ENCODE measurements at places on chromosomes 7 and 10.

GRCh38 chr7:4200546-4201094 is 481.5 kb upstream of the FOXK1 start:
- DNase-seq, result no peak

DNA sequence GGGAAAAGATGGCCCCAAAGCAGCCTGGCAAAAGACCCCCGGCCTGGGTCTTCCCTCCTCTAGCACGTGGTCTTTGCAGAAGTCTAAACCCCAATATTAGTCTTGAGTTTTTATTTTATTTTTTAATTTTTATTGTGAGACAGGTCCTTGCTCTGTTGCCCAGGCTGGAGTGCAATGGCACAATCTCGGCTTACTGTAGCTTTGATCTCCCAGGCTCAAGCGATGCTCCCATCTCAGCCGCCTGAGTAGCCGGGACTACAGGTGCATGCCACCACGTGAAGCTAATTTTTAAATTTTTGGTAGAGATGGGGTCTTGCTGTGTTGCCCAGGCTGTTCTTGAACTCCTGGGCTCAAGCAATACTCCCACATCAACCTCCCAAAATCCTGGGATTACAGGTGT is 40.3 kb upstream of the MXI1 start:
- DNase-seq, result no peak

DNA sequence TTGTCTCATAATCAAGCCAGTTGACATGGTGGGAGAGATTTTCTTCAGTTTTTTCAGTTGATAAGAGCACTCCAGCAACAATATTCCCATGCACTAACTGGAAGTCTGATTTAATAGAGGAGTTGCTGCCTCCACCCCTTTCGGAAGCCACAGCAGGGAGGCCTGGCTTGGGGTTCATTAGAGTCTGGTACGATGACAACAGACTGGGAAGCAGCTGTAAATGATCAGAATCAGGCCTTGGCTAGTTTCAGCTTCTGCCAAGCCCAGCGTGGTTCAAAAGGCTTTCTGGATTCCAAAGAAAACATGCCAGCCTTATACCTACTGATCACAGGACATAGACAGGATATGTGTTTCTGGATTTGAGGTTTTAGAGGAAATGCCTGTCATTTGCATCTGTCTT is 274.0 kb downstream of the CSTF2T start:
- DNase-seq, result no peak

GRCh38 chr10:109386101-109386500 is 537.2 kb downstream of the XPNPEP1 start:
- no peak for DNase-seq

DNA sequence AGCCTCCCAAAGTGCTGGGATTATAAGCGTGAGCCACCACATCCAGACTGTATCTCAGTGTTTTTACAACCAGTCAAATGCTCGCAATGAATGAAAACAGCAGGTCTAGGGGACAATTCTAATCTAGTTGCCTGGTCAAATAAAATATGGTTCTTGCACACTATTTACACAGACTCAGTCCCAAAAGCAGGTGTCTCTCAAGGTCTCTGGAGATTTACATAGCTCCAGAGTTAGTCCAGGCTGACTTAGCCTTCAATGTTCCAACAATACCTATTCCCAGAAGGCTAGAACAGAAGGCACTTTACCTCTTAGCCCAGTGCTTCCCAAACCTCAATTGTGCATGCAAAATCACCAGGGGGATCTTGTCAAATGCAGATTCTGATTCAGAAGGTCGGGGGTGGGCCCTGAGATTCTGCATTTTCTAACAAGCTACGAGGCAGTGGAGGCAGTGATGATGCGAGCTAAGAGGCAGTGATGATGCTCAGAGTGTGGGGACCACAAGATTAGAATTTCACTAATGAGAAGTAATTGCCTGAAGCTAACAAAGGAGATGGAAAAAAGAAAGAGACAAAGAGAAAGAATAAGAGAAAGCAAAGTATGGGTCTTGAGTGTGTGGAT is 6.4 kb downstream of the KIAA1549 start:
- DNase-seq, result no peak

DNA sequence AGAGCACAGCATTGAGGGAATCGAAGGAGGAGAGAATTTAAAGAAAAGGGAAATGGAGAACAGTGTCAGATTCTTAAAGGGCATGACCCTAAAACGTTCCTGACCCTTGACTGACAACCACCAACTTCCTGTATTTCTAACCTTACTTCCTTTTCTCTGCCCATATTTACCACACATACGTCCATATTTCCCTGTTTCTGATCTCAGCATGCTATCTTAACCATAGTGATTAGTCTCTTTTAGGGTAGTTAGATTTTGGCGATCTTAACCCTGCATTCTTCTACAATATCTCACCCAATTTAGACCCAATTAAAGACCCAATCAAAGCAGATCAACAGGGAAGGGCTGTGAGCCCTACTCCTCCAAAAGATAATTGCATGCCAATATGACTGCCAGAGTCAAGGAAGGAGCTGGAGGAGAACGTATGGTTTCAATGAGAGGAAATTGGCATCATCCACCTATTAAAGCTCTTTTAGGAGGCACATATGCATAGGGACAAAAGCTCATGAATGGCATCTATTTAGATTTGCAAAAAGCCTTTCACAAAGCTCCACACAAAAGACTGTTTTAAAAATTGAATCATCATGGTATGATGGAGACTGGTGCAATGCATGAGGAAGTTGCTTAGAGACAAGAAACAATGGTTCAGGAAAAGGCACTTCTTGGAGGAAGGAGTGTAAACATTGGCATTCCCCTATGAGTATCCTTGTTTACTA is 49.0 kb upstream of the ARHGAP12 start:
- DNase-seq, result no peak

Data from effector CD8-positive, alpha-beta T cell (primary cell).